ENCODE measurements at places on chromosomes 4 and X.

DNA sequence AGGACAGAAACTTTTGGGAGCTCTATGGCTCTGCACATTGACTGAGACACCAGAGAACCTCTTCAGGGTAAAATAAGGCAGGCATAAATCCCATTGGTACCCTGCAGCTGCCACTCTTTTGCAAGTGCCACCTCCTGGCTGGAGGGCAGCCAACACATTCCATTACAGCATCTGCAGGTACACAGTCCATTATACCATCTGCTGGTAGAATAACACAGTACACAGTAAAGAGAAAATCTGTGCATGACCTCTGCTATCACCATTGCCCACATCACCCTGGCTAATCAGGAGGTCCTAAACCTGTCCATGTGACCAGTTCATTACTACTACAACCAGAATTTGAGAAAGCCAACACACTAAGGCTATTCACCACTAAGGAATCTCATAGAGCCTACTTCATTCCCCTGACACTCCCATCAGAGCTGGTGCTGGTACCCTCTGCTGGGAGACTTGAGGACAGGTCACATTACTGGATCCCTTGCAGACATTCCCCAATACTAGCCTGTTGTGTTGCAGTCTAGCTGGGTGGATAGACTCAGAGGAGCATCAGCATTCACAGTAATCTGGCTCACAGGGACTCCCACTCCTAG, 176.2 kb upstream of the TACR3 start:
- no peak for DNase-seq

DNA sequence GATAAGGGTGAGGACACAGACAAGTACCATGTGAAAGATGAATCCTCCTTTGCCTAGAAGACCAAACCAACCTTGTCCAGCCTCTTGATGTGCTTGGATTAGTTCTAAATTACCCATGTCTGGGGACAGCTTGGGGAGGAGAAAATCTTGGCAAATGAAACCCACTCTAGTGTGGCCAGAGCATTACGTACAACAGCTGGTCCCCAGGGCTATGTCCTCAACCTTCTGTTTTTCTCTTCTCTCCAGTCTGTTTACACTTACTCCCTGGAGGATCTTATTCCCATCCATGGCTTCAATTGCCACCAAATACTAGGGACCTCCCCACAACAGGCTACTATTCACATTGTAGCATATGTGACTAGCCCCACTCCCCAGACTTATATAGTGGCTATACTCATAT, 384.5 kb downstream of the OPHN1 start:
- DNase-seq, result no peak

DNA sequence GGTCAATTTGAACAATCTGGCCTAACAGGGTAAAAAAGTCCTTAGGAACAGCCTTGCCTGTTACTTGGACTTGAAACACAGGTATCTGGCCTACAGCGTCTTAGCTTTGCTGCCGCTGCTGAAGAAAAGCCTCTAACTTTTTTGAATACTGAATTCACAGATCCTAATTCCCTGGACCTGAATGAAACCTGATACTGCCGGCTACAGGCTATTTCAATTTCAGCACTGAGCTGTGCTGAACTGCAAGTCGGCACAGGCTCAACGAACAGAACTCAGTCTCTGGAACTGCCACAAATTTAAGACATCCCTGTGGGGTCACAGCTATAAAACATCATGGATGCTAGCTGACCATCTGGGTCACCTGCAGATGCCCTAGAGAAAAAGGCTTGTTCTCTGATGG, 7.2 kb downstream of the NR0B1 start:
- no peak for DNase-seq

- no peak for DNase-seq
Observed at GRCh38 chrX:37921758-37922157, 74.4 kb upstream of the DYNLT3 start.

DNA sequence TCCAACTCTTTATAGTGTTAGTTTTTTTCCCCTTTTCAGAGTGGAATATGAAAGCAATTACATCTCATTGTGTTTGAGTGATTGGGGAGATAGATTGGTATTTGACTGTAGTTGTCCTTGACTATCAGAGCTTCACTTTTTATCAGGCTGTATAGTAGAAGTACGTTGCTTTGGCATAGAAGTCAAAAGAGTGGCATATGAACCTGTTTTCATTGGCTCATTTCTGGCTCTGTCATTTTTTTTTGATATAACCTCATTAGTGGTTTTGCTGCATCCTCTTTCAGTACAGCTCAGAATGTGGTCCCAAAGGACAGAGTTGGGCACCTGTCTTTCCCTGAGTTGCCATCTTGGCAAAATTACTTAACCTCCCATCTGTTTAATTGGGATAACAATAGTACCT, 1.4 kb downstream of the TMA16 start:
- no peak for DNase-seq

- DNase-seq, result no peak
Observed at GRCh38 chrX:99421796-99422195, 988.3 kb downstream of the PCDH19 start.

DNA sequence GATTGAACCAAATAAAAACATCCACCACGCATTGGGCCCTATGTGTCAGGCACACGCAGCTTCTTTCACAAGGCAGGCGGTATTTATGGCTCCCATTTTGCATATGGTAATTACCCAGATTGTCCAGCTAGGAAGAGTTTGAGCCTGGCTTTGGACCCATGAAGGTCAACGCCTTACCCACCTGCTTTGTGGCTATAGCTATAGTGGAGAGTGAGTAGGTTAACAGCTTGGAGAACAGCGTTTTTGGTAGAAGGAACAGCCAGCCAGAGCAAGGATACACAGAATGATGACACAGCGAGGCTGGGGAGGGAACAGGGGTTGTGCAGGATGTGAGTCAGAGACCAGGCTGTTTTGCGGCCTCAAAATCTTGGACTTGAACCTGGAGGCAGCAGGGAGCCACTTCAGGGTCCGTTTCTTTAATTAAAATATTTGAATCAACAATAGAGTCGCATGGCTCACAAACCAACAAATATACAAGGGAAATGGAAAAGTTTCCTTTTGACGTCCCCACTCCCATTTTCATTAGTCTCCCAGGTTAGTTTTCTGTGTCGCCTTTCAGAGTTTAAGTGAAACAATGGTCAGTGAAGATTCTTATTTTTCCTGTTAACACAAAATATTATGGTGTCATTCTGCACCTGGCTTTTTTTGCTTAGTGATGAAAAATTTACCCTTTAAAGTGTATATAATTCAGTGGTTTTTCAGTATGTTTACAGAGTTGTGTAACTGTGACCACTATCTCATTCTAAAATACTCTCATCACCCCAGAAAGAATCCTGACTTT, 118.2 kb upstream of the STX18 start:
- DNase-seq, result no peak

DNA sequence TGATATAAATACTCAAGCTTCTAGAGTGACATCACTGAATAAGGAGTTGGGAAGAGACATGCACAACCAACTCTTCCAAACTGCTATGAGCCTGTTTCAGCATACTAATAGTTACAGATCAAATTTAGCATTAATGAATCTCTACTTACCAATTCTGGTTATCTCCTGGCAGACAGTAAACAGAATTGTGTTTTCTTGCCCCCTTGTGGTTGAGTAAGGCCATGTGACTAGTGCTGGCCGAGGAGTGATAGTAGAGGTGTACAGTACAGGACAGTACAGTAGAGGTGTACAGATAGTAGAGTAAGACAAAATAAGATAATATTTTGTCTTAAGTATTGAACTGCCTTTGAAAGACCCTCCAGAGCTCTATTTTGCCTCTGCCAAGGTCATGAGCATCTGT, 681.4 kb downstream of the GABRG1 start:
- no peak for DNase-seq

- DNase-seq, result no peak
Observed at GRCh38 chrX:39720945-39721344, 376.8 kb downstream of the BCOR start.

DNA sequence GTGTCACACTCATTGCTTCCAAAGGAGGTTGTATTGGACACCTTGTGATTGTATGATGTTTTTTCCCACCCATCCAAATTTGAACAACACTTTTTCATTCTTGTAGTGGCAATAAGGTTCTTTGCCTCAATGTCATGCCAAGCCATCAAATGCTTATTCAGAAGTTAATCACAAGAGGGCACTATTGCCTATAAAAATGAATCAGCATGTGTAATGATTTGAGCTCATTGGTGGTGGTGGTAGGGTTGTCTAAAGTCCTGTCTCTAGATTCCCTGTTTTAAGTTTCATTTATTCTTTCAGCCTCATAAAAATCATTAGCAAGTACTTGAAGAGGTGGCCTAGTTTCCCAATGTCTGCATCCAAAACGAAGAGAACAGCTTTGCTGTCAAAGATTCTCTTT, 37.0 kb downstream of the IRS4 start:
- DNase-seq, result no peak

All from stimulated activated CD8-positive, alpha-beta memory T cell treated with anti-CD3 and anti-CD28 coated beads, Interleukin-7, amount 100 ng/mL, for 1 hour (primary cell).